ENCODE measurements at places on chromosomes 13 and 19.

- DNase-seq, result no peak
These were observed 58.8 kb upstream of the C1QTNF9B start for GRCh38 chr13:23956106-23956505.

- DNase-seq, result peak; percentile 99
These were observed at the start of gene ZNF563 for GRCh38 chr19:12333162-12334159. TSS of gene ZNF563 (minus strand) at chr19:12333633. CDS start at chr19:12333482, 151 bp downstream.

GRCh38 chr19:49431330-49431749 is 6.2 kb downstream of the GFY start:
- no peak for DNase-seq

DNA sequence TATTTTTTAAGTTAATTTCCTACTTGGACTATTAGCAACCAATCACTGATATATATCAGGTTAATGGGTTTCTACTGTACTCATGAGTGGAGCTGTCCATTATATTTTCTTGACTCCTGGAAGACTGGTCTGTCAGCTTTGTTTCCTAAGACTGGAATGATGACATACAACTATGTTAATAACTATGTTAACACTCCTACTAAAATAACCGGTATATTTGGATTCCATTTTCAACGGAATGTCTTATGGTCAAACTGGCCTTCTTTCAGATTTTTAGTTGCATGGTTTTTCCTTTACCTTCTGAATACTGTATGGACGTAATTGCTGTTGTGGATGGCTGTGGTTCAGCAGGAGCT is 45.8 kb upstream of the GPI start:
- DNase-seq, result no peak

- DNase-seq, result peak; percentile 59
These were observed 1792.7 kb upstream of the MIR17HG start for GRCh38 chr13:89554801-89555200.

- peak; percentile 12 for DNase-seq
These were observed 166.1 kb downstream of the USP12 start for GRCh38 chr13:27005556-27005955.

GRCh38 chr13:107964395-107964794 is 250.9 kb downstream of the LIG4 start:
- DNase-seq, result peak; percentile 34

- DNase-seq, result no peak
These were observed 1733.7 kb upstream of the PCDH20 start for GRCh38 chr13:63149375-63149774.

DNA sequence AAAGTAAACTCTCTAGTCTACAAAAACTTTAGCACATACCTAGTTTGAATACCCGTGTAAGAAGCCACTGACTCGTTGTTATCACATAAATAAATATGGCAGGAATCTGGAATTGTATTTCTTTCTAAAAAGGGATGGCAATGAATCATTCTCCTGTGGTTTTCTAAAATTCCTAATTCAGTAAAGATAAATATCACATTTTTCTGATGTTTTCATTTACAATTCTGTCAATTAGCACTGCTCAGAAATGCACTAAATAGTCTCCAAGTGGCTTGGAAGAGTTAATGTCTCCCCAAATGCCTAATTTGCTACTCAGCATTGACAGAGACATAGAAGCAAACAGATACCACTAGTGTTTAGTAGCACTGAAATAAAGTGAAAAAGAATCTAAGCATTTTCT is 547.7 kb upstream of the SLITRK1 start:
- no peak for DNase-seq

DNA sequence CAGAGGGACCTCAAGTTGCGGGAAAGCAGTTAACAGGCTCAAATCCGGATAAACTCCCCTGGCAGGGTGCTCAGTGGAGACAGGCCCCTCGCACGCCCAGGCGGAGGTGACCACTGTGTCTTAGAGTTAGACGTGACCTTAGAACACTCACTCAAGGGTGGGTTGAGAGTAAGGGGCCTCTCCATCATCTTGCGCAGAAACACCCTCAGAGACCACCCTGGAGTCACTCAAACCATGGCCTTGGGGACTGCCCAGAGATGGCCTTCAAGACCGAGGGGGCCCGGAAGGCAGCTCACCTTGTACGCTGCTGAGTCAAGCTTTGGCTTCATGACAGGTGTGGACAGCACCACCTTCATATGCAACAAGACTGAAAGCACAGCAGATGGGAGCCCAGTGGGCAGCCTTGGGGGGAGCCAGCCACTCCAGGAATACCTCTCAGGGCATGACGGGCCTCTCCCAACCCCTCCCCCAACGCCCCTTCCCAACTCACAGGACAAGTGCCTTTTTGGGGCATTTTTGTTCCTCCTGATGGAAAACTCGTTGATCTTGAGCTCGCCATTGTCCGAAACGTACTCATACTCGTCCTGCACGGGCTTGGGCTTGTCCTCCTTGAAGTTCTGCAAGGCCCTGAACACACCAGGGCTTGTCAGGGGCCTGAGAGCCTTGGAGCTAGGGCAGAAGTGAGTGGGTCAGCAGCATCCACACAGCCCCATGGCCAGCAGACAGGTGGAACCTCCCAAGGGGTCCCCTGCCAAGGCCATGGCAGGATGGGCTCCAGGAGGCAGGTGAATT is 229.2 kb downstream of the TUBA3C start:
- DNase-seq, result no peak

DNA sequence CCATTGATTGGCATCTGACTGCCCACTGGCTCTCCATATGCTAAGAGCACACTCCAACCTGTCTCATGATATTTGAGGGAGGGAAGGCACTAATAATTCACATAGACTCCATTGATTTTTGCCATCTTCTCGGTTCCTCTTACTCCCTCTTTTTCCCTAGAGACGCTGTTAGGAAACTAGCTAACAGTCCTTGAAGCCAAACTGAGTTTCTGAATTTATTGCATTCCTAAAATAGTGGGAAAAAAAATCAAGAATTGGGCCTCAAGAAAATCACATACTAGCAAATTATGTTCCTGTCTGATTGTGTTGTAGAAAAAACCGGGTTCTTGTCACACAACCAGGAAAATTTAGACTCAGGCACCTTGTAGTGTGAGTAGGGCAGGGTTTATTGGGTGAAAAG is 86.4 kb upstream of the SLC7A1 start:
- DNase-seq, result no peak

DNA sequence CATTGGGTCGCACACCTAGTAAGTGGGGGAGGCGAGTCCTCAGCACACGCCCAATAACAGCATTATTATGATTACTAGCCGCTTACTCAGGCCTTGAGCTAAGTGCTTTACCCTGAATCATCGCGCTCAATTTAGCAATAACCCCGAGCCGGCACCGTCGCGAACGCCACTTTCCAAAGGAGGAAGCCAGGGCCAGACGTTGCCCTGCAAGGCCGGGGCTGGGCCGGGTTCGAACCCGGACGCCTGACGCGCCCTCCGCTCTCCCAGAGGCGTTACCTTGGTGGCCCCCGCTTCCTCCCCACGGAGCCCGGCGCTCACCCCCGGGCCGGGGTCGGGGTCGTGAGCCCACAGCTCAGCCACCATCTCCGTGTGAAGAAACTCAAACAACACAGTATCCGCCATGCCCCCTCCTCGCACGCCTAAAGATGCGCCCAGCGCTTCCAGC is at the start of gene TRAPPC6A:
Gene TRAPPC6A, minus strand, starts transcription at position 421 of the 445 bp plus-strand sequence. Its CDS starts 19 bp downstream, at position 402.
- DNase-seq, result no peak

DNA sequence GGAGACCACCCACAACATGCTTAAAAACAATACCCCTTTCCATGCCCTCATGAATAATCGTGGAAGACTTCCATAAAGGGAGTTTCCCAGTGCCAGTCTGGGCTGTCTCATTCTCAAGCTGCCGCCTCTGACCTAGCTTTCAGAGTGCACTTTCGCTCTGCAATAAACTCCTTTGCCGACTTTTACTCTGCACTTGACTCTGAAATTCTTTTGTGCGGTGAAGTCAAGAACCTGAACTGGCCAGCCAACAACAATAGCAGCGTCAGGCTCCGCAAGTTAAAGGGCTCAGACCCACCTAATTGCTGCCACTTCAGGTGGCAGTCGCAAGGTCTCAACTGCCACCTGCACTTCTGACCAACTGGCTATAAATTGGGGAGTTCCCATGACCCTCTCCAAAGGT is 10.3 kb upstream of the LEUTX start:
- DNase-seq, result peak; percentile 30

DNA sequence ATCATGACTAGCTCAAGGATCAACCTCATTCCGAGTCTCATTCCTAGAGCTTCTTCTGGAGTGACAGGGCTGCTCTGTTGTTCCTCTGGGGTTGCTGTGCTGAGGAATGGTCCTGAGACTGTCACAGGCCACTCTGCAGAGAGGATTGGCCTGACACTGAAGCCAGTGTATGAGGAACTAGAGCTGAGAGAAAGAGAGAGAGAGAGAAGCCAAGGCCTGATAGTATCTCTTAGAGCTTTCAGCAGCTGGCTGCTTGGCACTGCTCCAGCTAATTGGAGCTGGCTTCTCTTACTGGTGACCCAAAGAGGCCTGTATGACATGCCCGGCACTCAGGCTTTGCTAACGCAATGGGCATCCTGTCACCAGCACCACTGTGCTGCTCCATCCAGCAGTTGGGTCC is 73.4 kb upstream of the FLT1 start:
- peak; percentile 13 for DNase-seq

DNA sequence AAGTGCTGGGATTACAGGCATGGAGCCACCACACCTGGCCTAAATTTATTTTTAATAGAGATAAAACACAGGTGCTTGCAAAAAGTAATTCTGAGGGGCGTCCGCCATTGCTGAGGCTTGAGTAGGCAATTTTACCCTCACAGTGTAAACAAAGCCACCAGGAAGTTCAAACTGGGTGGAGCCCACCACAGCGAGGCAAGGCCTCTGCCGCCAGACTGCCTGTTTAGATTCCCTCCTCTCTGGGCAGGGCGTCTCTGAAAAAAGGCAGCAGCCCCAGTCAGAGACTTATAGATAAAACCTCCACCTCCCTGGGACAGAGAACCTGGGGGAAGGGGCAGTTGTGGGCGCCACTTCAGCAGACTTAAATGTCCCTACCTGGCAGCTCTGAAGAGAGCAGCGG is 50.7 kb downstream of the B3GLCT start:
- DNase-seq, result no peak

GRCh38 chr13:54627646-54628372 is 1599.2 kb downstream of the OLFM4 start:
- DNase-seq, result no peak

DNA sequence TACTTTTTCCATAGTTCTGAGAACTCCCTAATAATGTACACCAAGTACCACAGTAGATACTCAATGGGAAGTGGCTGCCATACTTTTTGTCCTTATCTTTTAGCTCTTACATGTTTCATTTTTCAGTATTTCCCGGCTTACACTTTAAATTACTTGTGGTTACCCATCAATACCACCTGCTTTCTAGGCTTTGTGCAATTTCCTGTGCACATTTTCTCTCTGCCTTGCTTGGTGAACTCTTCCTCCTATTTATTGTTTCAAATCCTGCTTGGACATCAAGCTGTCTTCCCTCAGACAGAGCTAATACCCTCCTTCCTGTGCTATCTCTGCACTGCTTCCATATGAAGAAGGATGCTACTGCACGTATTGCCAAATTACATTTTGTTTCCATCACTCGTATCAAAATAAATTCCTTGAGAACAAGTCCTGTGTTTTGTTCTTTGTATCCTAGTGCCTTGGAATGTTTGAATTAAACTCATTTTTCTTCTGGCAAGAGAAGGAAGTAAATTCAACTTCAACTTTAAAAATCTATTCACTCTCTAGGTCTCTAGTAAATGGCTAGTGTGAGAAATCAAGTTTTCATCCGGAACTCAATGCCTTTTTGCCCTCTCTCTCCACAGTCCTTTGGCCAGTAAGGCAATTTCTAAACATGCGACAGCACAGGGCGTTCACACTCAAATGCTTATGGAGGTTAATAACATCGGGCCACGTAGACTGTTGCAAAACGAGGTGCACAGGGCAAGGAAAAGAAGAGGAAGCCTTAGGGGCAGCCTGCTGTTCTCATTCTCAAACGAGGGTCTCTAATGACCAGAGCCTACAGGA is 5.6 kb downstream of the ZAR1L start:
- no peak for DNase-seq

- peak; percentile 85 for DNase-seq
These were observed 186.2 kb downstream of the USP12 start for GRCh38 chr13:26985285-26985878.

- peak; percentile 74 for DNase-seq
These were observed 283.2 kb upstream of the SLC10A2 start for GRCh38 chr13:103349211-103349980.

DNA sequence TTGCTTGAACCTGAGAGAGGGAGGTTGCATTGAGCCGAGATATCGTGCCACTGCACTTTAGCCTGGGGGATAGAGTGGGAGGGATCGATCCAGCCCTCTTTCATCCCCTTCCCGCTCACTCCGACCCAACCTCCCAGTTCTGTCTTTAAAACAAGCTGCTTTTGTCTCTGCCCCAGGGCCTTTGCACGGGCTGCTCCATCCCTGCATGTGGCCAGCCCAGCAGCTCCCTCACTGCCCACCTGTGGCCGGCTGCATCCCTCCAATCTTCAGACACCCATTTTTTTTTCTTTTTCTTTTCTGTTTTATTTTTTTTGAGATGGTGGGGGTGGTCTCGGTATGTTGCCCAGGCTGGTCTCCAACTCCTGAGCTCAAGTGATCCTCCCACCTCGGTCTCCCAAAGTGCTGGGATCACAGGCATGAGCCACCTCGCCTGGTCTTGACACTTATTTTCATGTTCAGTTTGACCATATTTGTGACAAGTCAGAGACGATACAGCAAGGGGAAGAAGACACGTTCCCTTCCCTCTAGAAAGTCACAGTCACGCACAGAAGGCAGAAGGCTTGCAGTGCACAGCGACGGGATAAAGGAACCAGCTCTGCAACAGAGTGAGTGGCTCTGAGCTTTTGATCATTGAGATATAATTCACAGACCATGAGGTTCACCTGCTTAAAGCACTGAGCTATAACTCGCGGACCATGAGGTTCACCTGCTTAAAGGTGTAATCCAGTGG is 31.8 kb downstream of the EFNA2 start:
- no peak for DNase-seq

DNA sequence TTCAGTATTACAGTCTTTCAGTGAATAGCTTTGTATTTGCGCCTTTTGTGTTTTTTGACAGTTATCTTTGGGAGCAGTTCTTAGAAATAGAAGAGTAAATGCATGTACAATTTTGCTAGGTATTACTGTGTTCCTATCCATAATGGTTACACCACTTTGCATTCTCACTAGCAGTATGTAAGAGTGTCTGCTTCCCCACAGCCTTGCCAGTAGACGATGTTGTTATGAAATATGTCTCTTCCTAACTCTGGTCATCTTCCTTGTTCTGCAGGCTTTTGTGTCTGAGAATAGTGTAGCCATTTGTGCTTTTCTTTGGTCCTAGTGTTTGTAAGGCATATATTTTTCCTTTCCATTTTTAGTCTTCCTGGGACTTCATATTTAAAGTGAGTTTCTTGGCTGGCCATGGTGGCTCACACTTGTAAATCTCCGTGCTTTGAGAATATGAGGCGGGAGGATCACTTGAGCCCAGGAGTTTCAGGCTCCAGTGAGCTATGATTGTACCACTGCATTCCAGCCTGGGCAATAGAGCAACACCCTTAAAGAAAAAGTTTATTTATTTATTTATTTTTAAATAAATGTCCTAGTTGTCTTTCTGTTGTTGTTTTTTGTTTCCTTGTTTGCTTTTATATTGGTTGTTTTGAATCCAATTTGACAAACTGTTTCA is 140.3 kb downstream of the PDS5B start:
- DNase-seq, result no peak

DNA sequence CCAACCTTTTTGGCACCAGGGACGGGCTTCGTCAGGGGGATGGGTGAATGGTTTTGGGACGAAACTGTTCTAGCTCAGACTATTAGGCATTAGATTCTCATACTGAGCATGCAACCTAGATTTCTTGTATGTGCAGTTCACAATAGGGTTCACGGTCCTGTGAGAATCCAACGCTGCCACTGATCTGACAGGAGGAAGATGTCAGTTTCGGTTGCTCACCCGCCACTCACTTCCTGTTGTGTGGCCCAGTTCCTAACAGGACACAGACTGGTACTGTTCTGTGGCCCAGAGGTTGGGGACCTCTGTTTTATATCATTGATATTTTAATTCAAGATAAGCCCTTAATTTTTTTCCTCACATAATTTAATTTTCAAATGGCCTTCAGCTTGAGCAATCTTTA is 26.7 kb upstream of the TDRD3 start:
- DNase-seq, result no peak

Measured in NCI-H1417 (cell line).